Posterior cingulate gyrus (tissue), 11 donors: ENCODE measurements at places on chromosomes 5 and 9.

DNA sequence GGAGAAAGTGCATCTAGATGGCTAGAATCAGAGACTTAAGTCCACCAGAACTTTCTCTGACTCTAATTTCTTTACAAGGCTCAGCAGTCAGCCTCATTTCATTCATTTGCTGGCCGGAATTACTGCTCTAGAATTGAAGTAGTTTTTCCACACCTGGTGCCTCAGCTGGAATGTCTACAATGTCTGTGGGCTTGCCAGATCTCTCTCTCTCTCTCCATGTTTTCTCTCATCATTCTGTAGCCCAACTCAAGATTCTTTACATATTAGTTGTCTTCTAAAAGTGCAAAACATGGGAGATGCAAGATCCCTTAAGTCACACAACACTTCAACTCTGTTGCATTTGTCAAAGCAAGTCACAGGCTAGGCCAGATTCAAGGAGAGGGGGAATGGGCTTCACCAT, 103.9 kb upstream of the TAF11L2 start:
- DNase-seq, result no peak

DNA sequence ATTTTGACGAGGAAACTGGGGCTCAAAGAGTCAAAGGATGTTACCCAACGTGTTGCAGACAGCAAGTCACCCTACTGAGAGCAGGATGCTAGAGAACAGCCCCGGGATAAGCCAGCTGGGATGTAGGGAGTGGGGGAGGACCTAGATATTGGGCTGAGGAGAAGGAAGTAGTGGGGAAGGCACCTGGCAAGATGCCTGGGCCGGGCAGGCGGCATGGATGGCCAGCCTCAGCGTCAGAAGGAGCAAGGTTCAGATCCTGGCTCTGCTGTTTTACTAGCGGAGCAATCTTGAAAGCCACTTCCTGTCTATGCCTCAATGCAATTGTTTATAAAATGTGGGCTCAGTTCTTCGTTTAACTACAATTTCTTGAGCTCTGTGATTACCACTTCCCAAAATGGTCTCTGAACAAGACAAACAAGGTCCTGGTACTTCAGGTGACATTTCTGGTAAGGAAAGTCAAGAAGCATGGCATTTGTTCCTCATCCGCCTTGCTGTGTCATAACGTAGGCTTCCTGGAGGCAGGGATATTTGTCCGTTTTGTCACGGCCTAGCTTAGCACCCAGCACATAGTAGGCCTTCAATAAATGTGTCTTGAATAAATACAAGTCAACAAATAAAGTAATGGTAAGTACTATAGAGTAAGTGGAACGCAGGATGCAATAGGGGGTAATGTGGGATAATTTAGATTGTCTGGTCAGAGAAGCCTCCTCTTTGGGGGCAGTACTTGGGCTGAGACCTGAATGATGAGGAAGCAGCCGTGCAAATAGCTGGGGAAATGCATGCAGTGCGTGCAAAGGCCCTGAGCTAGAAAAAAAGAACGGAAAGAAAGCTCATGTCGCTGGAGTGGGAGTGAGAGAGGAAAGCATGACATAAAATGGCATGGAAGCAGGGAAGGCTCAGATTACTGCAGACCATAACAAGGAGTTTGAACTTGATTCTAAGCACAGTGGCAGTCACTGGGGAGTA, 70.5 kb downstream of the SMIM23 start:
- no peak for DNase-seq

- no peak for DNase-seq
These were observed 389.1 kb upstream of the KIF2A start for GRCh38 chr5:61916621-61917620.

DNA sequence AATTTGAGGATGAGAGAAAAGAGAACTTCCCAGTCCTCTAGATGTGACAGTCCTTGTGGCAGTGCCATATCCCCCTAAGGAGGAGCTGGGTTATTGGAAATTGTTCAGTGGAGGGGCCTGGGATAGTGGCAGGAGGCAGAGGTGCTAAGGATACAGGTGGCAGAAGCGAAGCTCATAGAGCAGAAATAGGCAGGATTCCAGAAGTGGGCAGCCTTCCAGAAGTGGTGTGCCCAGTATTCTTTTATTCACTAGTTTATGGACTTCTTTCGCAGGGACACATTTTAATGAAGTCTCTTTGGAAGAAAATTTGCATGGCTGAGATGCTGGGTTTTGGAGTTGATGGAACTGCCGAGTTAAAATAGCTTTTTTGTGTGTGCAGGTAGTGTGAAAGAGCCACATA, 6.8 kb downstream of the PIK3R1 start:
- DNase-seq, result no peak

- no peak for DNase-seq
These were observed 23.8 kb downstream of the SVEP1 start for GRCh38 chr9:110555551-110556331.

- DNase-seq, result peak; percentile 43
These were observed 290.0 kb downstream of the ACTL7B start for GRCh38 chr9:108565651-108566378.

DNA sequence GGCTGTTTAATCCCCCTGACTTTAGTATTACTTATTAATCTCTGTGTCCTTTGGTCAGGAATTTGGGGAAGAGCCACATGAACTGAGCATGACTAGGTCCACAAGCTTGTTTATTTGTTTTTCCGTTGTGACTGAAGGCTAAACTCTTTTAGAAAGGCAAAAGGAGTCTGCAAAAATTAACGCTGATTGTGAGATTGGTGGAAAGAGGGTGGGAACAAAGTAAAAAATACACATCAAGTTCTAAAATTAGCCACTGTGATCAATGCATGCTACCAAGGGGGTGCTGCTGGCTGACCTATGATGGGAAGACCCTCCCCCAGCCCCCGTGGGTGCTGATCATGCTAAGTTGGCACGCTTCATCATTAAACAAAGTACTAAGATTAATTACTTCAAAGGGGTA, 356.8 kb downstream of the ADGRV1 start:
- no peak for DNase-seq
